Astrocyte of the spinal cord (primary cell): ENCODE measurements at places on chromosomes 7 and 10.

DNA sequence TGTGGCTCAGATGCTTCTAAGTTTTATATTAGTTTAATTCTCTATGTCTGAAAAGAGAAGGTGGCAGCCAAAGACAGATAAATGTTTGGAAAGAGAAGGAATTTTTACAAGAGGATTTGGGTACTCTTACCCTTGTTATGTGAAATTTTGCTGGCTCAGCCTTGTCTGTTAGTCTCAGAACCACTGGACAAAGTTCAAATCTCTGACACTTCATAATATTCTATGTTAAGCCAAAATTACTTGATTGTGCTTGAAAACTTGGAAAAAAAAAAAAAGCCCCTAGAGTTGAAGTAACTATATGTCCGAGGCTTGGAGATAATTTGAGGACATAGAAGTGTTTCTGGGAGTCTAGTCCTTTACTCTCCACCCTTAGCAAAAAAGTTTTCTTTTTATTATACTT, 1079.3 kb upstream of the LRRTM3 start:
- DNase-seq: no peak

DNA sequence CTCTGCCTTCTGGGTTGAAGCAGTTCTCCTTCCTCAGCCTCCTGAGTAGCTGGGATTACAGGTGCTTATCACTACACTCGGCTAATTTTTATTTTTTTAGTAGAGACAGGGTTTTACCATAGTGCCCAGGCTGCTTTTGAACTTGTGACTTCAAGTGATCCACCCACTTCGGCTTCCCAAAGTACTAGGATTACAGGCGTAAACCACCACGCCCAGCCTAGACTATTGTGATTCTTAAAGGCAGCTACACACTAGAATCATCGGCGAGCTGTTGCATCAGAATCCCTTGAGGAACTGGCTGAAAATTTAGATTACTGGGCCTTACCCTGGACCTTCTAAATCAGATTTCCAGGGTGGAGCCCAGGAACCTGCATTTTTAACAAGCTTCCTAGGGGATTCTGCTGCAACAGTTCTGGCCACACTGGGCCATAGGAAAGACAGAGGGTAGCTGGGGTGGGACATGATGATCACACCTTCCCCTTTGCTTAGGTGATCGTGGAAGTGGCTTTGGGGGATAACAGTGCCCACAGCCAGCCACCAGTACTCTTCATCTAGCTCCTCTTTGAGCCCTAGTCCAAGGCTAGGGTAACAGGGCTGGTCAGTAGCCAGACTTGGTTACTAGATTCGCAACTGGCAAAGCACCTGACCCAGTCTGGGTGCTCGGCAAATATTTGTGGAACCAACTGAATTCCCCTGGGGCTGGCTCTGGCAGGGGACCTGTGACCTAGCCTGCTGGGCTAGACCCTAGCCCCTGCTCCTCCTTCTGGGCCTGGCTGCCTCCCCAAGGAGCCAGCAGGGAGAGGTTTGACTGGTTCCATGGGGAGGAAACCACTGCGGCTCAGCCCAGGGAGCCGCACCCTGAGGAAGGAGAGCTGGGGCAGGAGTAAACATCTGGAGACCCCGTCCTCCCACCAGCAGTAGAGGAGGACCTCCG, 67.1 kb upstream of the DUSP5 start:
- DNase-seq: no peak

GRCh38 chr7:155233311-155234157, 64.1 kb upstream of the INSIG1 start:
- DNase-seq: peak; percentile 61

DNA sequence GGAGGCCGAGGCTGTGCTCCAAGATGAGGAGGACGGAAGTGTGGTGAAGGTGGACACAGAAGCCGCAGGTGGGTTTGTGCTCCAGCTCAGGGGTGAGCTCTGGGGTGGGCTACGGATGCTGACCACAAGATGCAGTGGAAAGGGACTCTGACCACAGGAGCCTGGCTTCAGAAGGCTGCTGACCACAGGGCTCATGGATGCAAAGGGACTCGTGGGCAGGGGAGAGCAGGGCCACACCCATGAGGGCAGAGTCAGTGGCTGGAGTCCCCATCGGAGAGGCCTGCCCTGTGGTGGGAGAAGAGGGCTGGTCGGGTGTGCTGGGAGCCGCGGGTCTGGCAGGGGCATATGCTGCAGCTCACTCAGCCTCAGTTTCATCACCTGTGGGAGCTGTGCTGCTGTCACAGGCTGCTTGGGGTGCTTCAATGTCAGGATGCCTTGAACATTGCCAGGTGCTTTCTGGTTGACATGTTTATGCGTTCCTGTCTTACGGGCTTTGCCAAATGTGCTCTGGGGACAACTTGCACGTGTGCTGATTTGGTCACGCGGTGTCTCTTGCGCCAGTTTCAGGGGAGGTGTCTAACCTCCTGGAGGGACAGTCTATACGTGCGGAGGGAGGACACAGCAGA, 13.7 kb downstream of the SCART1 start:
- DNase-seq: no peak

DNA sequence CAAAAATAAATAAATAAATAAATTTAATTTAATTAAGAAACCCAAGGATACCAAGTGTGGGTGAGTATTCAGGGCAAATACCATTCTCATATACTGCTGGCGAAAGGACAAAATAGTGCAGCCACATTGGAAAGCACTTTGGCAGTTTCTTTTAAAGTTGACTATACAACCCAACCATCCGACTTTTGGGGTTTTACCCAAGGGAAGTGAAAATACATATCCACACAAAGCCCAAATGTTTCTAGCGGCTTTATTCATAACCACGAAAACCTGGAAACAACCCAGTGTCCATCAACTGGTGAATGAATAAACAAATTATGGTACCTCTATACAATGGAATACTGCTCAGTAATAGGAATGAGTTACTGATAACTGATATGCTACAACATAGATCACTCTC, 36.2 kb upstream of the OGDHL start:
- DNase-seq: no peak

- no peak for DNase-seq
Observed at GRCh38 chr10:3807928-3808496, 23.0 kb upstream of the KLF6 start.

- DNase-seq: peak; percentile 30
Observed at GRCh38 chr7:25031432-25031831, 51.5 kb upstream of the OSBPL3 start.

DNA sequence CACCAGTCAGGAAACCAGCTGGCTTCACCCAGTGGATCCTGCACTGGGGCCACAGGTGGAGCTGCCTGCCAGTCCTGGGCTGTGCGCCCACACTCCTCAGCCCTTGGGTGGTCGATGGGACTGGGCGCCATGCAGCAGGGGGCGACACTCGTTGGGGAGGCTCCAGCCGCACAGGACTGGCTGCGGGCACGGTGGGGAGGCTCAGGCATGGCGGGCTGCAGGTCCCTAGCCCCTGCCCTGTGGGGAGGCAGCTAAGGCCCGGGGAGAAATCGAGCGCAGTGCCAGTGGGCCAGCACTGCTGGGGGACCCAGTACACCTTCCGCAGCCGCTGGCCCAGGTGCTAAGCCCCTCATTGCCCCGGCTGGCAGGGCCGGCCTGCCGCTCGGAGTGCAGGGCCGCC, 12.4 kb upstream of the NRG3 start:
- no peak for DNase-seq

DNA sequence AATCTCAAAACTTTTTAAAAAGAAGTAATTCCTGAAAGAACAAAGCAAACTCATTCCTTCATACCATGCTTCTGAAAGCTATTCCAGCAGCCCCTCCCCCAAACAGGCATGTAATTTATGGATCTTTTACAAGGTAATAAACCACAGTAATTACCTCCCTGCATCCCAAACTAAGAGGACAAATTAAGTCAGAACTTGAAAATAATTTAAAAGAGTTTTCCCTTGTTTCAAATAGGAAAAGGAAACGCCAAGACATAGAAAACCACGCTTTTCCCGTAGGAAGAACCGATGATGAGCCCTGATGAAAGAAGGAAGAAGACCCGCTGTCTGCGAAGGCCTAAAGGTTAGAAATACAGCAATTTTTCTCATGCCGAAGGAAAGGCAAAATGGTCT, 8.9 kb downstream of the HOXA4 start:
- DNase-seq: no peak

DNA sequence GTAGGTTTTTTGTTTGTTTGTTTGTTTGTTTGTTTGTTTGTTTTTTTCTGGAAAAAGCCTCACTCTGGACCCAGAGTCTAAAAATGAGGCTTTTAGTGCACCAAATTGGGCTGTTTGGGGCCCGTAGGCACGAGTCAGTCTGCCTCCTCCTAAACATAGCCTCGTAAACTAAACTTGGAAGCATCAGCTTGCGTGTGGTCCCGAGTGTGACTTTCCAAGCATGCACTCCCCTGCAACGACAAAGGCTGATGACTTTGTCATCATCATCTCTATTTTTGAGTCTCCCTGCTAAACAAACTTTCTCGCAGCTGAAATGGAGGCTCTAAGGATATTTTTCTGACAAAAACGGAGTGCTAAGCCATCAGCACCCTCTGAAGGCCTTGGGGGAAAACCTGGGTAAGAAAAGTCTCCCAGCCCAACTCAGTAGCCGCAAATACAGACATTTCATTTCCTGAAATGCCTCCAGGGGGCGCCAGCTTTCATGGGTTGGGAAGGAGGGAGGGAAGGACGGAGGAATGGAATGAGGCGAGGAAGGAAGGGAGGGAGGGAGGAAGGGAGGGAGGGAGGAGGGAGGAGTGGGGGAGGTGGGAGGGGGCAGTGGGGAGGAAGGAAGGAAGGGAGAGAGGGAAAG, 245.9 kb downstream of the KCNMA1 start:
- peak; percentile 91 for DNase-seq

DNA sequence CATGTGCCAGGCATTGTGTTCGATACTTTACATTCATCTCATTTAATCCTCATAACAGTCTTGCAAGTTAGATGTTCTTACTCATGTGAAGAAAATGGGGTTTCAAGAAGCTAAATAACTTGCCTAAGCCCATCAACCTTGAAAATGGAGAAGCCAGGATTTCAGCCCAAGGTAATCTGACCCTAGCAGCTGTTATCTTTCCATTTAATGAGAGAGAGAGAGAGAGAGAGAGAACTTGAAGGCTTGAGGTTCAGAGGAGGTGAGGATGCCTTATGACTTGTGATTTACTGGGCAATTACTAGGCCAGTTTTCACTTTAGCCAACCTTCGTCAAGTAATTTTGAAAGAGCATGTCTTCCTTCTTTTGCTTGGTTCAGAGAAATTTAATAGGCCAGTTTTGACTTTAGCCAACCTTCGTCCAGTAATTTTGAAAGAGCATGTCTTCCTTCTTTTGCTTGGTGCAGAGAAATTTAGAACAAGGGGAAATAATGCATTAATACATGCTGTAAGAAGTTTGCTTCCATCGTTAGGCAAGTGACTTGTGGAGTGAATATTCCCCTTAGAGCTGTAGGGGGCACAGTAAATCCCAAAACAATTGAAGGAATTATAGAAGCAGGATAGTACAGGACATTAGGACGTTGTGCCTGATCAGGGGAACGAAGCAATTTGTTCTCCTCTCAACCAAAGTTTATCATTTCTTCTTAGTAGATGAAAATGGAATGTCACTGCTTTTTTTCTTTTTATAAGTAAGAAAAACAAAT, 143.0 kb upstream of the BMPER start:
- no peak for DNase-seq

- peak; percentile 91 for DNase-seq
Observed at GRCh38 chr10:104331208-104331838, 6.9 kb downstream of the ITPRIP start.

DNA sequence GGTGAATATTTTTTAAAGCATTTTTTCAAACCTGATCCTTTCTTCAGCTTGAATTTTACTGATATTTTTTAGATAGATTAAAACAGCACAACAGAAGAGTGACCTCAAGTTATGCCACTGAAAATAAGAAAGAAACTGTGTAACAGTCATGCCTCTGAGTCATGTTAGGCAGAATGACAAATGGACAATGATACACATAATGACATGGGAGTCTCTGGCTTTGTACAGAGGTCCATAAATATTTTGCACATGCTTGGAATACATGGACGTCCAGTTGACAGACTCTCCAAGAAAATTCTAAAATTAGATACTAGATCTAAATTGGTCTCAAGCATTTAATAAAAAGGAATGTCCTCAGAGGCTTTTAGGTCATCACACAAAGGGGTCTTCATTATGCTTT, 21.9 kb upstream of the SEMA3A start:
- no peak for DNase-seq

DNA sequence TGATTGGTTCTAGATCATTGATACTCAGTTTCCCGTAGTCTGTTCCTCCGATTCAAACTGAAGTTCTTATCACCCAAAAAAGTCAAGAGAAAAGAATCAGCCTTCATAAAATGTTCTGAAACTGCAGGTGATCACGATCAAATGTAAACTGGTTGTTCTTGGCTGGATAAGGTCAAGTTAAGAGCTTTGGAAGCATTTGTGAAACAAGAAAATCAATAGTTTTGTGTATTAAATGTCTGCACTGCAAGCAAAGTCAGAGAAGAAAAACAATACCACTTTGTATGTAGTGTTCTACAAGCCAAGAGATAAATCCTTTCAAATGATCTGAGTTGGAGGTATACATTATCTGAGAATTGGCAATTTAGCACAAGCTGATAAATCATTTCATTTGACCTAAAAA, 710.3 kb downstream of the SORCS1 start:
- no peak for DNase-seq

DNA sequence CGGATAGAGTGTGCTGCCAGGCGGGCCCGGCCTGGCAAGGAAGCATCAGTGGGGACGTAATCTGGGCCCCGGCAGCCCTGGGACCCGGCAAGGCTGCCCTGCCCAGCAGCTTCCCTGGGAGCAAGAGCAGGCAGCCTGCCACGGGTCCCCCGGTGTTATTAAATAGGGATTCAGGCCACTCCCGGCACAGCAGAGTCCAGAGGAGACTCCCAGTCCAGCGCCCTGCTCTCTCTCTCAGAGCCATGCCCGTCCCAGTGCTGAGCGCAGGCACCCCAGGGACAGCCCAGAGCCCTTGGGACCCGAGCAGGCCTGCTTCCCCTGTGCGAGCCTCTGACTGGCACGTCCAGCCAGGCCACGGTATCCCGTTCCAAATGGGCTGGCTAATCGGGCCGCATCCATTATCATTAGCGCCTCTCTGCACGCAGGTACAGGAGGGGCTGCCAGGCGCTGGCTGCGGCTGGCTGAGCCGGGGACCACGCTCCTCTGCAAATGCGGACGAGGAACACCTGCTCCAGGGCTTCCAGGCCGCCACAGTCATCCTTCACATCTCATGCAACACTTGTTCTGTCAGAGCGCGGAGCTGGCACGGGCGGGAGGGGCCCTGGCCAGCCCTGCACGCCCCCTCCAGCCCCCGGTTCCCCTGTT, 344.2 kb upstream of the MKI67 start:
- no peak for DNase-seq

- no peak for DNase-seq
Observed at GRCh38 chr10:4843525-4844180, 17.6 kb downstream of the AKR1E2 start.

GRCh38 chr10:100740476-100741377, 4.7 kb upstream of the PAX2 start:
- no peak for DNase-seq

GRCh38 chr10:95814011-95814727, 58.2 kb downstream of the ENTPD1 start:
- peak; percentile 87 for DNase-seq

- no peak for DNase-seq
Observed at GRCh38 chr7:140689199-140690152, 7.0 kb upstream of the NDUFB2 start.
